ENCODE measurements at places on chromosomes 7 and 10. TPM values are rescaled to one million over a fixed set of nuclear protein-coding genes. Genes with fewer than 3 reads are reported as not detected.

Gene HTR5A
- not detected for total RNA-seq

Gene SPDYE2B
- not detected for total RNA-seq

Gene MMD2
- total RNA-seq = not detected

Gene KIF11
- total RNA-seq = 3.4 TPM

Gene SBDS
- 91.0 TPM for total RNA-seq

Gene SPDYE16
- not detected for total RNA-seq

Gene ECHDC3
- 4.4 TPM for total RNA-seq

Gene OR9A2
- total RNA-seq = not detected

Gene STAG3
- total RNA-seq = 0.28 TPM

Gene TPST1
- 210 TPM for total RNA-seq

Gene EPHB6
- 2.6 TPM for total RNA-seq

Gene SLK
- 43.0 TPM for total RNA-seq

Gene FEZF1
- not detected for total RNA-seq

Gene FRA10AC1
- 4.8 TPM for total RNA-seq

Gene CHST15
- total RNA-seq = 1.4 TPM

Gene PRKRIP1
- total RNA-seq = 11.4 TPM

Gene PIK3AP1
- total RNA-seq = 0.74 TPM

Gene CHAT
- not detected for total RNA-seq

Gene C7orf57
- not detected for total RNA-seq
